Suppressor macrophage treated with lipopolysaccharide for 1 hour (primary cell): ENCODE measurements at places on chromosomes 12 and 14.
A peak's percentile ranks its signal among the peaks of the same experiment; 100 is the strongest.

- peak; percentile 54 for DNase-seq
These were observed 96.2 kb downstream of the BTG1 start for GRCh38 chr12:92049403-92049802.

GRCh38 chr14:104513641-104514046 lies 65.9 kb upstream of the C14orf180 start:
- DNase-seq, result no peak

- DNase-seq, result no peak
These were observed 279.3 kb upstream of the DDHD1 start for GRCh38 chr14:53432378-53432802.

GRCh38 chr12:2539938-2540337 lies 254.8 kb upstream of the FKBP4 start:
- DNase-seq, result no peak

DNA sequence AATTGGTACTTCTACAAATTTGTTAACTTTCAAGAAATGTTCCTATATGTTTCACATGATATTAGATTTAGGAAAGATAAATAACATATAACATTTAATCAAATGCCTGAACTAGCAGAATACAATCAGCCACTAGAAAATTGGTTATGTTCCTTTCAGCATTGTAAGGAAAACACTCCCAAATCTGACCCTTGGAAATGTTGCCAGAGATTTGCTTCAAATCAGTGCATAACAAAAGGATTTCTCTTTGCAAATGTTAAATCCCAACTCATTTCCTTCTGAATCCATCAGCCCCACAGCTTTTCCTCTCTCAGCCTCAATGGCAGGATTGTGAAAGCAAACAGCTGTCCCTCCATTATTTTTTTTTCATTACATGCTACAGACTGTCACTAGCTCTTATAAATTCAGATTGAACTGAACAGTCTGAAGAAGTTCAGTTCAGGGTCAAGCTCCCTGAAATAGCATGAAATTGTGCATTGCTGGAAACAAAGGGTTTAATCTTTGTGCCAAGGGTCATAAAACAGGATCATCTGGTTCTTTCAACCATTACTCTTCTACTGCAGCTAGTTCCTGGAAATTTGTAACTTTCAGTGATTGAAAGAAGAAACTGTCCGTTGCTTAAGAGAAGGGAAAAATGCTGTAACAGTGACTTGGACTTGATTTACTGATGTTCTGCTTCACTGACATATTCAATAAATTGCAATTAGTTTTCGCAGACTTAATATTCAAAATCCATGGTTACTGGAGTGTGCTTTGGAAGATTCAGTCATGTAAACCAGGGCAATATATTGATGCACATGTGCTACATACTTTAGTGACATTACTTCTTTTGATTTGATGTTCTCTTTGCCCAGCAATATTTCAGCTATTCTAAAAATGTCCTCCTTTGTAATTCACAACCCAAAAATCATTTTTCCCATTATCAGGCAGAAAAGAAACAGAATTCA lies 246.4 kb downstream of the RPL10L start:
- DNase-seq, result no peak

- DNase-seq, result no peak
These were observed 42.0 kb upstream of the ETV6 start for GRCh38 chr12:11607313-11608081.

DNA sequence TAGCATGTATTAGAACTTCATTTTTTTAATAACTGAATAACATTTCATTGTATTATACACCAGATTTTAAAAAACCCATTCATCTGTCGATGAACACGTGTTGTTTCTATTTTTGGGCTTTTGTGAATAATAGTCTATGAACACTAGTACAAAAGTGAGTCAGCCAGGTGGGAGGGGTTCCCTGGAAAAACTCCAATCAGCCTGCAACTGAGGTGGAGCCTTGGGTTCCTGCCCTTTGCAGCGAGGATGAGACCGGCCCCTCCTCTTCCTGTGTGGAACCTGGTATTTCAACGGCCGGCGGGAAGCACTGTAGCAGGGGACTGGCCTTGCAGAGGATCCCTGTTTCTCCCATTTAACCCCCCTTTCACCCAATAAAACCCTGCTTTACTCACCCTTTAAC lies 56.1 kb downstream of the LMNTD1 start:
- DNase-seq, result no peak
